ENCODE measurements at places on chromosomes 16 and 17. TPM values are rescaled to one million over a fixed set of nuclear protein-coding genes. Genes with fewer than 3 reads are reported as not detected.
A peak's percentile ranks its signal among the peaks of the same experiment; 100 is the strongest.

Gene FOXN1
- not detected for polyA plus RNA-seq

Gene CHD9NB
- polyA plus RNA-seq: 0.77 TPM

Gene ADAMTS18
- not detected for polyA plus RNA-seq

Gene UBE2G1
- 54.6 TPM for polyA plus RNA-seq

Gene DNASE1L2
- polyA plus RNA-seq: 0.17 TPM

Gene TM4SF5
- polyA plus RNA-seq: not detected

Gene KRTAP4-6
- polyA plus RNA-seq: not detected

Gene SHISA6
- polyA plus RNA-seq: 0.44 TPM

Gene SNX20
- polyA plus RNA-seq: 2.1 TPM

Gene OR2C1
- polyA plus RNA-seq: not detected

DNA sequence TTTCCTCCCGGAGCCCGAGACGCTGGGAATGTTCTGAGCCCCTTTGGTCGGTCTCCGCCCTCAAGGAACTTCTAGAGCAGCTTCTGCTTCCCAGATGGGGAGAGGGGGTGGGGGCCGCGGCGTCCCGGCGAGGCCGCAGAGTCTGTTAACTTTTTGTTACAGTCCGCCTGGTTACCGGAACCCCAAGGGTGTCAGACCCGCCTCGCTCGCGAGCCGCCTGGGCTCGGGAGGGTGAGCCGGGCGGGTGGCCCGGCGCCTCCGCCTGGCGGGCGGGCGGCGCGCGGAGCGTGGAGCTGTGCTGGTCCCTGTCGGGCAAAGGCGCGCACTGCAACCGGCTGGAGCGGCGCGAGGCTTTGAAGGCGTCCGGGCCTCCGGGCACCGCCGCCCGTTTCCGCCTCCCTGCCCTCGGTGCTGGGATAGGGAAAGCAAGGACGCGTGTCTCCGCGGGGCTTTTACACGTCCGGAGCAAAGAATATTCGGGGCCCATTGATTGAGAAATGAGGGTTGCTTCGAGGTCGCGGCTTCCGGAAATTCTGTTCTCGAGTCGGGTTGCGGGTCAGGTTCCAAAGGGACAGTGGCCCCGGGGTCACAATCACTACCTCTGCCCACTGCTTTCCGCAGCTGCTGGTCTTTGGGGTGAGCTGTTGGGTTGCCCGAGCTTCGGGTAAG is 1.7 kb downstream of the HS3ST3B1 start:
- peaks cover 13% of the 10 kb centered on the region for H3K4me1 ChIP-seq
- peak overlapping the region; percentile 74 for H3K4me3 ChIP-seq

DNA sequence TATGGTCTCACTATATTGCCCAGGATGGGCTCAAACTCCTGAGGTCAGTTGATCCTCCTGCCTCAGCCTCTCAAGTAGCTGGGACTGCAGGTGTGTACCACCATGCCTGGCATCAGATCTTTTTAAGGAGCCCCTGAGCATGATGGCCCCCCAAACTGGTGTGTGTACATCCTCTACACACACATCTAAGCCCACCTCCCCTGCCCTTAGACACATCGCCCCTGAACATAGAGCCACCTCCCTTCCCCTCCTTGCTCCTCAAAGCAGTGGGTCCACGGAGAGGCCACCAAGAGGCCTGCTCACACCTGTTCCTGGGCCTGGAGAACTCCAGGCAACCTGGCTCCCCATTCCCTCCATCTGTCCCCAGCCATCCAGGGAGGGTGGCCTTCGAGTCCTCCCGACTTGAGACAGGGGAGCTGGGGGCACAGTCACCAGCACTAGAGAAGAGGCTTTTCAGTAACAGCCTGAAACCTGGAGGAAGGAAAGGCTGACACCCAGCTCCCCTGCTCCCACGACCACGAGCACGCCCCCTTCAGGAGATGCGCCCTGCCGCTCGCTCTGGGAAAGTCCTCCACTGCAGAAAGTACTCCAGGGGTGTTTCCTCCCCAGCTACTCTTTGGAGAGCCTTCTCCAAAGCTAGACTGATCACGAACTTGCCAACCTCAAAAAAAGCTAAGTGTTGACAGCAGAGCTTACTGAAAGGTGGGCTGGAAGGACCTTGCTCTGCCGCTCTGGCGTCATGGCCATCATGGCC is 12.6 kb upstream of the PRR29 start:
- H3K27ac ChIP-seq: peak overlapping the region; percentile 93
- no peaks in the 10 kb centered on the region for H3K36me3 ChIP-seq
- H3K4me1 ChIP-seq: peaks cover 70% of the 10 kb centered on the region
- no peaks in the 10 kb centered on the region for H3K27me3 ChIP-seq
- H3K4me3 ChIP-seq: peak overlapping the region; percentile 66

GRCh38 chr16:30858111-30858495 is 35.8 kb downstream of the BCL7C start:
- H3K27me3 ChIP-seq: no peaks in the 10 kb centered on the region
- no peak for DNase-seq
- H3K36me3 ChIP-seq: no peaks in the 10 kb centered on the region
- peaks cover 8% of the 10 kb centered on the region for H3K4me1 ChIP-seq
- no peak overlapping the region for H3K4me3 ChIP-seq

DNA sequence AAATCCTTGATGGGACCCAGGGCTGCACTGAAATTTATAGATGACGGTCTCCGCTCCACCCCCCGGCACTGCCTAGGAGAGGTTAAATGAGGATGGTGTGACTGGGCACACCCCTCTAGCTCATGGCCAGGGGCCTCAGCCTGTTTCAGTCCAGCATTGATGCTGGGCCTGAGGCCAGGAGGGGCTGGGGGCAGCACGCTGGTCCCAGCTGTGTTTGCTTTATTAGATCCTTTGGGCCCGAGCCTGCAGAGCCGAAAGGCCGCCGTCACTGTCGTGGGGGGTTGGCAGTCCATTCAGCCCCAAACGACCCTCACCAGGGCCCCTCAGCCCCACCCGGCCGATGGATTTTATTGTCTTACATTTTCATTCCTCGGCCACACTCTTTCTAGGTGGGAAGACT is 10.8 kb upstream of the DOK4 start:
- no peak overlapping the region for H3K4me3 ChIP-seq
- H3K27ac ChIP-seq: no peak overlapping the region
- DNase-seq: no peak
- H3K4me1 ChIP-seq: no peaks in the 10 kb centered on the region

- H3K27ac ChIP-seq: no peak overlapping the region
- no peaks in the 10 kb centered on the region for H3K27me3 ChIP-seq
- H3K36me3 ChIP-seq: peaks cover 7% of the 10 kb centered on the region
- DNase-seq: no peak
- no peak overlapping the region for H3K4me3 ChIP-seq
These were observed 2.7 kb downstream of the WDR59 start for GRCh38 chr16:74982256-74982655.

DNA sequence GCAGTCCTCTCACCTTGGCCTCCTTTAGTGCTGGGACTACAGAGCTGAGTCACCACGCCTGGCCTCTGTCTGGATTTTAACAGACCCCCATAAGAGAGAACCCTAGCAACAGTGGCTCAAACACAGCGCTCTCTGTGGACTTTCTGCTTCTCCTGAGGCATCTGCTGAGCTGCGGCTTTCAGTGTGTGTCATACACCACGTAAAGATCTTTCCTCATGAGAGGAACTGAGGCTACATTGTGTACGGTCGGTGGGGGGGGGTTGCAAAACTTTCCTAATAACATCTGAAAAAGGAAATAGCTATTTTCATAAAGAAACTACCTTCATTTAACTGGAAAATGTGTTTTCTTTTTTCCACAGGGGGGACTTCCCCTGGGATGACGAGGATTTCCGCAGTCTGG is 32.9 kb downstream of the DEF8 start:
- peak overlapping the region; percentile 76 for H3K27ac ChIP-seq
- H3K4me1 ChIP-seq: peaks cover 20% of the 10 kb centered on the region
- H3K27me3 ChIP-seq: no peaks in the 10 kb centered on the region
- DNase-seq: no peak

DNA sequence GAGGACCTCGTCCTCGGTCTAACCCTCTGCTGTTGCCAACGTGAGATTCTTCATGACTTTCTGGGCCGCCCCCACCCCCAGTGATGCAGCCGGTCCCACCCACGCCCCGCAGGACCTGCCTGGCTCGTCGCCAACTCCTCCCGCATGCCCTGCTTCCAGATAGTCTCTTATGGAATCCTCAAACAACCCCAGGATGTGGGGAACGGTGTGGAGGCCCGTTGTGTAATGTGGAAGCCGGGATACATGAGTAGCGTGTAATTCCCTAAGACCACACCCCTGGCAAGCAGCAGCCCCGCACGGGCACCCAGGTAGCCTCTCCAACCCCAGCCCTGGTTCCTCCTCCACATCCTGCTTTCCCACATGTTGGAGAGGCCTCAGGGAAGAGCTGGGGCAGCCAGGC is 275.9 kb downstream of the C16orf95 start:
- DNase-seq: no peak
- peaks cover 2% of the 10 kb centered on the region for H3K27me3 ChIP-seq
- H3K4me3 ChIP-seq: no peak overlapping the region
- no peak overlapping the region for H3K27ac ChIP-seq
- H3K4me1 ChIP-seq: no peaks in the 10 kb centered on the region
- H3K36me3 ChIP-seq: no peaks in the 10 kb centered on the region

- no peaks in the 10 kb centered on the region for H3K36me3 ChIP-seq
- H3K27me3 ChIP-seq: no peaks in the 10 kb centered on the region
- no peak overlapping the region for H3K27ac ChIP-seq
- H3K4me1 ChIP-seq: no peaks in the 10 kb centered on the region
- H3K4me3 ChIP-seq: no peak overlapping the region
These were observed 126.6 kb downstream of the CMIP start for GRCh38 chr16:81571175-81571574.

DNA sequence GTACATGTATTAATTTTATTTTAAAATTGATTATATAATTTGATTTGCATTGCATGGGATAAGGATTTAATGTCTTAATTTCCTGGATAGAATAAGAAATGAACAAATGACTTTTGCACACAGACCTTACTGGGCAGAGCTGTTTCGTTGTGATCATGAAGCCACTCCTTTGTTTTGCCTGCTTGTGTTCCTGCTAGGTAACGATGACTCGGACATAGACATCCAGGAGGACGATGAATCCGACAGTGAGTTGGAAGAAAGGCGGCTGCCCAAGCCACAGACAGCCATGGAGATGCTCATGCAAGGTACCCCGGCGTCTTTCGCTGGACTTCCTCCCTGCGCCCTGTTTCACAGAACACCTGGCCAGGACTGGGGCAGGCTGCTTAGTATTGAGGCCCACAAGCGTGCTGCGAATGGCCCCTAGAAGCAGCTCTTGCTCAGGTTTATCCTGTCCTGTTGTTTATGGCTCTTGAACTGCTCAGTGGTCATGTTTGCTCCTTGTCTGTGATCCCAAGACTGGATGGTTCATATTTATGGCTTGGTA is 29.6 kb downstream of the CLUAP1 start:
- no peak overlapping the region for H3K4me3 ChIP-seq
- H3K27me3 ChIP-seq: no peaks in the 10 kb centered on the region

GRCh38 chr16:3776316-3776715 is 59.0 kb upstream of the TRAP1 start:
- no peak overlapping the region for H3K4me3 ChIP-seq
- no peak overlapping the region for H3K27ac ChIP-seq
- no peak for DNase-seq
- H3K4me1 ChIP-seq: peaks cover 25% of the 10 kb centered on the region
- H3K36me3 ChIP-seq: peaks cover 93% of the 10 kb centered on the region
- H3K27me3 ChIP-seq: no peaks in the 10 kb centered on the region

DNA sequence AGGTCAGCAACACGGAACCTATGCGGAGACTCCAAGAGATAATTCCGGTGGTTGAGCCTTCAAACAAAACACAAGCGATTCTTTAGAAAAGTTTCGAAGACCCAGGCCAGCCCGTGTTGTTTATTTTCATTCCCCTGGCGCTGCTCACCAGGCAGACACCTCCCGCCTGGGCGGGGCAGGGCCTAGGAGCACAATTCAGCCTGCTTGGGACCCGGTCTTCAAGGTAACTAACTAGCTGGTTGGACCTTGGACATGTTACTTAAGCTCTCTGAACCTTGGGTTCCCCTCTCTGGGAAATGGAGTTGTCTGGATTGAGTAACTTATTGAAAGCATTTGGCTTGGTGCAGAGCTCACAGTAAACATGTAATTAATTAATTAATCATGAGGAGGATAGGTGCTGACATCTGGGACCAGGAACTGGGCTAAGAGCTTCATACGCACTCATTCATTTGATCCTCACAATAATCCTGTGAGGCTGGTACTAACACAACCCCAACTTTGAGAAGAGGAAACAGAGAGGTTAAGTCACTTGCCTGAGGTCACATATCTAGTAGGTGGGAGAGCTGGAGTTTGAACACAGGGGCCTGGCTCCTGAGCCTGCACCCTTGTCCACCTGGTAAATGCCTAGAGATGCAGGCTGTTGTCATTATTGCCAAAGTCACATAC is 125.3 kb upstream of the SMURF2 start:
- H3K4me1 ChIP-seq: peaks cover 15% of the 10 kb centered on the region
- no peak overlapping the region for H3K4me3 ChIP-seq
- no peak overlapping the region for H3K27ac ChIP-seq
- H3K36me3 ChIP-seq: no peaks in the 10 kb centered on the region
